ENCODE measurements at places on chromosomes 4 and X.
A peak's percentile ranks its signal among the peaks of the same experiment; 100 is the strongest.

DNA sequence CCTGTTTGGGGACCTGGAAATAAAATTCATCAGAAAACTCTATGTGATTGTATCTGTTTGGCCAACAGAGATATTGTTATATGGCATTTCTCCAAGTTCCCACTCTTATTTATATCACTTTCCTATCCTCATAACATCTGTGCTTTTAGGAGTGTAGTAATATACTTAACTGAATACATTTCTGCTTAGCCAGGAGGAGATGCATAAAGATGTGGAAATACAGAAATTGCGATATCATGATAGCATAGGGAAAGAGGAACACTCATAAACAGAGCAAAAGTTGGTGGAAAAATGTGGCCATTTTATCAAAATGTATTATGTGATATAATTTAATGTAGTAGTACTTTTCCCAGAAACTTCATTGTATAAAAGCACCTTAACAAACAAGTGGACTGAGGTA, 46.1 kb upstream of the TSPAN7 start:
- no peak for DNase-seq

DNA sequence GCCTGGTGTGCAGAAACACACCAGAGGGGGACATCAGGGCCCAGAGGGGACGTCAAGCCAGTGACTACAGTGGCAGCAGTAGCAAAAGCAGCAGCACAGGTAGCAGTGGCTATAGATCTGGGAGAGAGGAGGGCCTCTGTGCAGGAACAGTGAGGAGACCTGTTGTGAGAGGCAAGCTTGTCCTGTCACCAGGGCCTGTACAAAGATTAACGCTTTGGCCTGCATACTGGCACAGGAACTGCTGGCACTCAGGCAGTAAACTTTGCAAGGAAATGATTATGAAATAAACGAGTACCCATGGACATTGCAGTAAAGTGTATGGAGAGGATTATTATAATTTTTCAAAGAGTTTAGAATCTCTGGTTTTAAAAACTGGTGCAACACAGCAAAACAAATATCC, 5.5 kb upstream of the PHF8 start:
- DNase-seq = no peak

- DNase-seq = no peak
Observed at GRCh38 chr4:29549342-29549741, 1170.8 kb upstream of the PCDH7 start.

DNA sequence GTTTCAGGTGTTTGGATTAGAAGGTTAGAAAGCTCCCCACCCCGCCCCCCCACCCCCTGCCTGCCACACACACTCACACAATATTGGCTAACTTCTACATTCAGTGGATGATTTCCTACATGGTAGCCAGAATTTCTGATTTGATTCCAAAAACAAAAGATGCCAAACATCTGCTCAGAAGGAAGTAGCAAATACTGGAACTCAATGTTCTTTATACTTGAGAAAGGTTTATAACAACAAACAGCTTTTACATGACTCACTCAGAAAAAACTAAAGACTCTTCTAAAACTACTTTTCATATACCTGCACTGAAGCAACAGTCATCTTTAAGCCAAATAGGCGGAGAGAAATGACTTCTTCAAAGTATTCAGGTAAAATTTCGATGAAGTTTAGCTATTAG, 750.5 kb upstream of the POU3F4 start:
- DNase-seq = no peak

DNA sequence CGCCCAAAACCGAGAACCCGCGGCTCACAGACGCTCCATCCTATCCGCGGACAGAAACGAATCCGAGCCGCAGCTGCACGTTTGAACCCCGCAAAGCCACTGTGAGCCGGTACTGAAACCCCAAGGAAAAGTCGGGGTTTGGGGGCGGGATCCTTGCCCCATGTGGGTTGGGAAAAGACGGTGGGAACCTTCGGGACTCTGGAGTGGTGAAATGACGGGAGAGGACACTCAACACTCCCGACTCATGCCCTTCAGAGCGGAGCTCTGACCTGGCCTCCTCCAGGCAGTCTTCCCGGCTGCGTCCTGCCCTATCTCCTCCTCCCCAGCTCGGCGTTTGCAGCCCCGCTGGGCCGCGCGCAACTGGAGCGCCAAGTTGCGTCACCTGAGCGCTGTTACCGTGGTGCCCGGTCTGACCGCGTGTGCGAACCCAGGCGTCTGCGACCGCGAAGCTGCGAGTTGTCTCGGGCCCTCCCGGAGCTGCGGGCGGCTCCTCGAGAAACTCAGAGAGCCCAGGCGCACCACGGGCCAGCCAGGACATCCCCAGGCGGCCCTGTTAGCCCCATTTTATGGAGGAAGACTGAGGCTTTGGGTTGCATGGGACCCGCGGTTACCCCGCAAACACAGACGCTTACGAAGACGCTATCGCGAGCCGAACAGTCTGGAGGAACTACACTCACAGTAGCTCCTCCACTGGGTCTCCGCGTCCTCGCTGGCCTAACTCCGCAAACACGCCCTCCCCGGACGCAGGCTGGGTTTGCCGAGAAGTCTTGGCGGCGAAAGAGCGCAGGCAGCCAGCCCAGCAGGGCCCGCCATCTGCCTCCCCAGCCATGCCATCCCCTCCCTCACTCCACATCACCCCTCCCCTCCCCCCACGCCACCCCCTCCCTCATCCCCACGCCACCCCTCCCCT, 20.3 kb upstream of the HMX1 start:
- DNase-seq = no peak

GRCh38 chrX:10158279-10159144, 1.7 kb downstream of the CLCN4 start:
- peak; percentile 7 for DNase-seq

DNA sequence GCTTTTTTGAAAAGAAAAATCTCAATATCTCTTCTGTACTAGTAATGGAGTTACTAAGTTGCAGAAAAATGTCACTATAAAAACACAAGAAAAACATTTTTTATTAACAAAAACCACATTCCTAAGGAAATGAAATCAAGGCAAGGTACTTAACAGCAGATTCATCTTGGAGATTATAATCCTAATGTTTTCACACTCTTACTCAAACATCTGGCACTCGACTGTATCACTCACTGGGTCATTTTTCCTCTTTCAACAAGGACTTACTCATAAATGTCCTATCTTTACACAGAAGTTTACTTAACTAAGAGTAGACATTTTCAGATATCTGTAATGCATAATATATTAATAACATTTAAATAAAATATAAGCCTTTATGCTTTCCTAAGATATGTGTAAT, 216.6 kb downstream of the NR3C2 start:
- no peak for DNase-seq

- DNase-seq = no peak
Observed at GRCh38 chr4:100357542-100357941, 160.3 kb downstream of the EMCN start.

DNA sequence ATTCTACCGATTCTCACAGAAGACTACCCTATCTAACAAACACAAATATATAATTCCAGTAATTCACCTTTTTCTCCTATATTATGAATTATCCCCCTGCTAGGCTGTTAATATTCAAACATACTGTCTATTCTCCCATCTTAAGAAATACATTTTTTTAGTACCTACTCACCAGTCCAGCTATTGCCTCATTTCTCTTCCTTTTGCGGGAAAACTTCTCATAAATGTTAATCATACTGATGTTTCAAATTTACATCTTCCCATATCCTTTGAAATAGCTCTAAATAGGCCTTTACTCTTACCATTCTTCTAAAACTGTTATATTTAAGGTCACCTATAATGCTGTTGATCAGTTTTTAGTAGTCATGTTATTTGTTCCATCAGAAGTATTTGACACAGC, 759.1 kb upstream of the SLIT2 start:
- no peak for DNase-seq

DNA sequence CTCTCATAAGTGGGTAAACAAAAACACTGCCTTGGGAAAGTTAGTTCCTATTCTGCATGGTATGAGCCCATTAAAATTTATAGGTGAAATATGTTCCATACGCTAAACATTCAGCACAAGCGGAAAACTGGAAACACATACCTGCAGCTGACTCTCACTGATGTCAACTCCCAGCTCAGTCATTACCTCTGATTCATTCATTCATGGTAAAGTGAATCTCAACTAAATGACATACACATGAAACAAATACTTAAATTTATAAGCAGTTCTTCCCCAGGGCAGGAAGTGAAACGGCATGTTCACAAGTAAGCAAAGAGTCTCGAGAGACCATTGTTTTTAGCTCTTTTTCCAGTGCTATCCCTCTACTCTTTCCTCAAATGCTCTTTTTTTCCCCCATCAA, 1.6 kb downstream of the SLC10A6 start:
- DNase-seq = no peak

- DNase-seq = no peak
Observed at GRCh38 chr4:169279108-169279507, 8.4 kb upstream of the SH3RF1 start.

- DNase-seq = peak; percentile 52
Observed at GRCh38 chr4:153790962-153791551, 2.2 kb upstream of the SFRP2 start.
